A549 treated with Mapracorat at 1 μM for 4 hours (cell line): ENCODE measurements at places on chromosomes 5 and 9. TPM values are rescaled to one million over a fixed set of nuclear protein-coding genes. Genes with fewer than 3 reads are reported as not detected.

NRARP gene
- total RNA-seq = 2.4 to 5.6 TPM (median 4.3 TPM) in 5 replicates

ITGA1 gene
- 0.64 to 1.1 TPM (median 0.92 TPM) in 5 replicates for total RNA-seq

SYK gene
- total RNA-seq = 0.03 to 0.13 TPM in 2 of 5 replicates, not detected in the others

C9orf153 gene
- total RNA-seq = 0.08 to 0.50 TPM (median 0.15 TPM) in 3 of 5 replicates, not detected in the others

CCDC152 gene
- not detected in 5 replicates for total RNA-seq

TMEM252 gene
- total RNA-seq = not detected in 5 replicates

ANGPTL2 gene
- total RNA-seq = not detected in 5 replicates

SLC30A5 gene
- 30.3 to 35.3 TPM (median 31.0 TPM) in 5 replicates for total RNA-seq

KIF12 gene
- total RNA-seq = 2.0 to 2.6 TPM (median 2.2 TPM) in 5 replicates

SLC26A2 gene
- total RNA-seq = 44.5 to 67.9 TPM (median 59.0 TPM) in 5 replicates

PCDHB12 gene
- 0.06 TPM in 1 of 5 replicates, not detected in the others for total RNA-seq

EDIL3 gene
- total RNA-seq = 0.13 to 0.38 TPM (median 0.21 TPM) in 5 replicates

ANKRD34B gene
- total RNA-seq = 0.04 to 0.16 TPM (median 0.09 TPM) in 4 of 5 replicates, not detected in the other

KCNMB1 gene
- total RNA-seq = not detected in 5 replicates

LRRC26 gene
- total RNA-seq = 0.59 to 2.0 TPM (median 1.8 TPM) in 5 replicates
